Stimulated activated CD4-positive, alpha-beta T cell treated with anti-CD3 and anti-CD28 coated beads, Interleukin-15, amount 100 ng/mL, for 1 hour (primary cell): ENCODE measurements at places on chromosomes 1 and 21.

DNA sequence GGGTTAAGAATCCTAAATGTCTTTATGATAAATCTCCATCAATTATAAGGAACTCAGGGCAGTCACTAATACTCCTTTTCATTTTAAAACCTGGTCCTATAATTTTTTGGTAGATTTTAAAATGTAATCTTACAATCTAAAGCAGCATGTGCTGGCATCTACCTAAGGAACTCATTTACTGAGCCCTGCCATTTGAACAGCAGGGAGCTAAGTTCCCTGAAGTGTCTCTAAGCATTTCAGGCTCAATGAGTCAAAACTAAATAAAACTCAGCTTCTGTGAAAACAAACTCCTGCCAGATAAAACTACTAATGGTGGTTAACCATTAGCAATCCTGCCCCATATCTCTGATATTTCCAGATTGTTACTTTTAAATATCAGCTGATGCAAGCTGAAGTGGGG lies 1371.8 kb upstream of the PRMT6 start:
- no peak for DNase-seq

DNA sequence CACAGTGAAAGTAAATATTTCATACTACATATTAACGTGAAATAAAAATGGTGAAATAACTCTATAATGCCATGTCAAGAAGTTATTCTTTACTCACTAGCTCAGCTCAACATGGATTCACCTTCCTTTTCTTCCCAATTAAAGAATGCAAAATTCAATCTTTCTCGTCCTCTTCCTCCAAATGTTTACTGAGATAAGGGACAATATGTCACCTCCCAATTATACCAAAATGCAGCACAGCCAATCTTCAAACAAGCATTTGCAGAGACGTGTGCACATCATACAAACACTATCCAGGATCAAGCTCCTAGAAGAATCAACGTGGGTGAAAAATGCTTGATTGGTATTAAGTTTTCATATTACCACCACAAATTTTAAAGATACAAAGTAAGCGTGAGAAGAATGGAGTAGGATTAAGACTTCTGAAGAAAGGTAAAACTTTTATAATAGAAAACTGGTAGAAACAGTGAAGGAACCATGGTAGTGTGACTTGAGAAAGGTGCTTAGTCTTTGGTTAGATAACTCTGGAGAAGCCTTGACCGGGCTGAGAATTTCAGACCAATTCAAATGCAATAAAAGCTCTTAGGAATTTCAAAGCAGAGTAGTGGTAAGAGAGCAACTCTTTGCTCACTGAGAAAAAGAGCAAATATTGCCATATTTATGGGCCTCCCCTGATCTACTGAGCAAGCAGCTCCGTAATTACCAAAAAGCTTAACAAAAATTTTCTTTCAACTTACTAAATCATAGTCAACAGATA lies 7.2 kb downstream of the PTP4A2 start:
- no peak for DNase-seq

GRCh38 chr1:246106342-246106763 lies 400.7 kb downstream of the SMYD3 start:
- DNase-seq: no peak

- DNase-seq: no peak
These were observed 53.9 kb downstream of the CASQ2 start for GRCh38 chr1:115714572-115715141.

DNA sequence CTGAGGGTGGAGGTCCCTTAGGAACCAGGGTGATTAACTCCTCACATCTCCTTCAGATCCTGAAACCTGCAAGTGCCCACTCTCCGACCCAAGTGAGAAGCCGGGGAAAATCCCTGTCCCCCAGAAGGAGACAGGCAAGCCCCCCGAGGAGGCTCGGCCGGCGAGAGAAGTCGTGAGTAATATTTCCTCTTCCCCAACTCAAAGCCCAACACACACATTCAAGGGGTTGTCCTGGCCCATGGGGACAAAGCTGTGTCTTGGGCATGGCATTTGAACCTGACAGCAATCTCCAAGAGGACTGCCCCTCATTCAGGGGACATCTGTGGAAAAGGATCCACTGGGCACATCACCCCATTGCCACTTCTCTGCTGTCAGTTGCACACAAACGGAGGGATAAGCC lies 23.6 kb downstream of the VASH2 start:
- no peak for DNase-seq

GRCh38 chr1:94433866-94434265 lies 15.7 kb downstream of the ABCD3 start:
- no peak for DNase-seq
